ENCODE measurements at places on chromosomes 16 and 17.

DNA sequence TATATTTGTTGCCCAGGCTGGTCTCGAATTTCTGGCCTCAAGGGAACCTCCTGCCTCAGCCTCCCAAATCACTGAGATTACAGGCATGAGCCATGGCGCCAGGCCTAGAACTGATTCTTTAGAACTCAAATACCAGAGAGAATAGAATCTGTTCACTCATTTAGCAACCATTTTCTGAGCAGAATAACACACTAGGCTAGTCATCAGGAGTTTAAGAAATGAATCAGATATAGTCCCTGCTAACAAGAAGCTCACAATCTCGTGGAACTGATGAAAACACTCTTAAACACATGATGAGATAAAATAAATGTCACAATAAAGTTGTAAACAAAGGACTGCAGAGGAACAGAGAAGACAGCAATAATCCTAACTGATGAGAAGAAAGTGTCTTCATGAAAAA is 55.8 kb upstream of the ADCY9 start:
- H3K27me3 ChIP-seq, result no peaks in the 10 kb centered on the region
- no peak for DNase-seq
- no peaks in the 10 kb centered on the region for H3K4me1 ChIP-seq
- no peak overlapping the region for H3K4me3 ChIP-seq

DNA sequence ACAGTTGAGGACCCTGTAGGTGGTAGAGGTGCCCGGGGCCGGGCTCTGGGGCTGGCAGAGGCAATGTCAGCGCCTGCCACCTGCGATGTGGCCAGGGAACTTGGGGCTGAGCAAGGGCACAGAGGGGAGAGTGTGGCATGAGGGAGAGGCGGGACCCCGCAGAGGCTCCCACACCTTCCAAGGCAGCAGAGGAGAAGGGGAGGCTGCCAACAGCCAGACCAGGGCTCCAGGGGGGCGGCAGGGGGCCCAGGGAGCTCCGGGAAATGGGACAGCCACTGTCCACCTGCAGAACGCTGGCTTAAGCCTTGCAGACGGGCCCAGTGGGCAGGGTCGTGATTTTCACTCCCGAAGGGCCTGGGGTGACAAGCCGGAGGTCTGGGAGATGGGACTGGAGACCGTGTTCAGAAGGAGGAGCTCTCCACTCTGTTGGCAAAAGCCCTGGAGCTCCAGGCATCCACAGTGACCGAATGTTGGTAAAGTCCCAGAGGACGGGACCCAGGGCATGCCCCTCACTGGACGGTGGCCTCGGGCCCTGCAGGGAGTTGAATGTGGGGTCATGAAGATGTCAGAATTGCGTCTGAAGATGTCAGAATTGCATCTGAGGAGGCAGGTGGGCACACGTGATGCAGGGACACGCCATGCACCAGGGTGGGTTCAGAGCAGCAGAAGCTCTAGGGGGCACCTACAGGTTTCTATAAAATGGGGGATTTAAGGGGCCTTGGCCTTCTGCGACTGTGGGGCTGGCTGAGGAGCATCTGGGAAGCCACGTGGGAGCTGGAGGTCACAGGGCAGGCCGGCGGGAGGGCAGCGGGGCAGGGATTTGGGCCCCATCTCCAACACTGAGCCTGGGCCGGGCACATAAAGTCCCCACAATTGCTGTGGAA is 18.6 kb downstream of the CD7 start:
- H3K27me3 ChIP-seq, result no peaks in the 10 kb centered on the region
- peak overlapping the region; percentile 85 for H3K4me3 ChIP-seq
- peaks cover 83% of the 10 kb centered on the region for H3K4me1 ChIP-seq
- H3K27ac ChIP-seq, result peak overlapping the region; percentile 100

GRCh38 chr17:41140360-41141131 is at the start of gene KRTAP4-6:
KRTAP4-6 (minus strand) TSS chr17:41140544; CDS start chr17:41140487, 57 bp downstream.
- no peak within 1 kb of the TSS for H3K27ac ChIP-seq
- DNase-seq, result no peak
- no peak within 1 kb of the TSS for H3K4me3 ChIP-seq
- H3K4me1 ChIP-seq, result no peaks in the 10 kb centered on the region
- no peaks in the 10 kb centered on the region for H3K36me3 ChIP-seq

GRCh38 chr16:59193637-59194036 is 459.5 kb upstream of the GOT2 start:
- no peak for DNase-seq
- H3K27me3 ChIP-seq, result no peaks in the 10 kb centered on the region
- H3K36me3 ChIP-seq, result no peaks in the 10 kb centered on the region
- H3K27ac ChIP-seq, result no peak overlapping the region

DNA sequence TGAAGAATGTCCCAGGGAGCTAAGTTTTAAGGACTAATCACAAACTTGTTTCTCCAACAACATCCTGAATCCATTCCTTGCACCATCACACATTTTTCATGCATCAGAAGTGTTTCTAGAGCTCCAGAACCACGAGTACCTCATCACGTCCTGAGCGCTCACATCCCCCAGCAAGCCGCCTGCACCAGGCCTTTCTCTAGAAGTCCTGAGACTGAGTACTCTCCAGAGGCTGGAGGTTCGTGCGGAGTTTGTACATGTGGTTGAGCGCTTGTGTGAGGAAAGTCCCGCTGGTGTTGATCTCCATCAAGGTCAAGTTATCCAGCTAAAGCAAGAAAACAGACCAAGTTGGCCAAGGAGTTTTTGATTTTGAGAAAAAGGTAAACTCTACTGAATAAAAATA is 10.7 kb downstream of the GINS2 start:
- H3K4me1 ChIP-seq, result peaks cover 5% of the 10 kb centered on the region
- no peak overlapping the region for H3K4me3 ChIP-seq
- DNase-seq, result no peak
- no peak overlapping the region for H3K27ac ChIP-seq
- H3K27me3 ChIP-seq, result no peaks in the 10 kb centered on the region
- H3K36me3 ChIP-seq, result peaks cover 2% of the 10 kb centered on the region

GRCh38 chr16:83794860-83795554 is 12.8 kb upstream of the HSBP1 start:
- no peaks in the 10 kb centered on the region for H3K27me3 ChIP-seq
- H3K27ac ChIP-seq, result no peak overlapping the region
- DNase-seq, result no peak
- no peaks in the 10 kb centered on the region for H3K36me3 ChIP-seq
- H3K4me1 ChIP-seq, result no peaks in the 10 kb centered on the region
- H3K4me3 ChIP-seq, result no peak overlapping the region

- no peak overlapping the region for H3K4me3 ChIP-seq
- no peak for DNase-seq
- H3K27me3 ChIP-seq, result peaks cover 19% of the 10 kb centered on the region
- H3K36me3 ChIP-seq, result no peaks in the 10 kb centered on the region
- H3K4me1 ChIP-seq, result peaks cover 3% of the 10 kb centered on the region
- no peak overlapping the region for H3K27ac ChIP-seq
Observed at GRCh38 chr16:57504001-57504400, 17.7 kb upstream of the DOK4 start.

- no peak for DNase-seq
- no peak overlapping the region for H3K27ac ChIP-seq
- H3K4me3 ChIP-seq, result no peak overlapping the region
- H3K36me3 ChIP-seq, result no peaks in the 10 kb centered on the region
Observed at GRCh38 chr16:78982096-78982744, 618.3 kb downstream of the MAF start.

DNA sequence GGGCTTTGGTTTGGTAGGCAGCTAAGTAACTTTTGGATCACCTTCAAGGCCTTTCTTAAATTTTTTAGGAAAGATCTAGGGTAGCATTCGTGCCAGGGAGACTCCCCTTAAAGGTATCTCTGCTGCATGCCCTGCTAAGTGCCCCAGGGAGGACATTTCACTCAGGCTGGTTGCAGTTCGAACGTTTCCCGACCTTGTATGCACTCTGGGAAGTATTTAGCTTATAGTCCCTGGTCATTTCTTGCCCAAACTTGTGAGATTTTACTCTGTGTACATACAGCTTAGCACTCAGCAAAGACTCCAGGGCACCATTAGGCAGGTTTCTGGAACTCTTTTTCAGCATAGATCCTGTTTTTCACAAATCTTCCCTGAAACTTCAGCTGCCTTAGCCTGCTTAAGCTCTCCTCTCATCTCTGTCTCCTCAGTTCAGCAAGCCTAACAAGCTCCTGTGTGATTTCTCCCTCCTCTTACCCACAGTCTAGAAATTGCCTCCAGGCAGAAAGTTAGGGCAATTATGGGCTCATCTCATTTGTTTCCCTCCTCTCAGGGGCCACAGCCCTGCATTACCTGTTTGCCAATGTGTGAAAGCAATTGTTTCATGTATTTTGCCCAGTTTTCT is 84.6 kb downstream of the MRTFB start:
- no peaks in the 10 kb centered on the region for H3K36me3 ChIP-seq
- DNase-seq, result no peak
- no peaks in the 10 kb centered on the region for H3K4me1 ChIP-seq
- H3K27ac ChIP-seq, result no peak overlapping the region
- H3K4me3 ChIP-seq, result no peak overlapping the region

DNA sequence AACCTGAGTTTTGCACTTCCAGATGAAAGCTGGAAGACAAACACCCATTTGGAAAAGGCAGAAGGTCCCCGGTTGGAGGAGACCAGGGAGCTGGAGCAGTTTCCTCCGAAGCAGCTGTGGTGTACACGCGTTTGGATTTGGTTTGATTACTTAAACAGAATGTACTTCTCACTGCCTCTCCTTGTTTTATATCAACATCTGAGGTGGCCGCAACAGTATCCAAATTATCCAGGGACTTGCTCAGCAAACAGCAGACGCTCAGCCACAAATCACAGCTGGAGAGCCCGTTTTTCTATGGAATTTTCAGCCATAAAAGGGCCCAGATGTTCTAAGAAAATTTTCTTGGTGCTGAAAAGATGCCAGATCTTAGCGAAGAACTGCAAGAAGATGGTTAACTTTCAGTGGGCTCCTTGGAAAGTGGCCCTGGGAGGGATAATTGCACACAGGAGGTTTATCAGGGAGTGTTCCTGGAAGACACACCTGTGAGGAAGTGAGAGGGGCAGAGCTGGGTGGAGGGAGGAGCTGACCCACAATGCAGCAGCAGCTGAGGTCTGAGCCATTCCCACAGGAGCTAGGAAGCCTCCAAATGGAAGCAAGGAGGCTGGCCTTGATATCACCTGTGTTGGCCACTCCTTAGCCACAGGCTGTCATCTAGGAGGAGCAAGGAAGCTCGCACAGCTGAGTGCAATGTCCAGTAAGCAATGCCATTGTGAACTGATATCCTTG is 28.9 kb upstream of the CDH5 start:
- no peaks in the 10 kb centered on the region for H3K27me3 ChIP-seq
- no peaks in the 10 kb centered on the region for H3K4me1 ChIP-seq
- no peak overlapping the region for H3K4me3 ChIP-seq
- DNase-seq, result no peak
- H3K27ac ChIP-seq, result no peak overlapping the region
- no peaks in the 10 kb centered on the region for H3K36me3 ChIP-seq

DNA sequence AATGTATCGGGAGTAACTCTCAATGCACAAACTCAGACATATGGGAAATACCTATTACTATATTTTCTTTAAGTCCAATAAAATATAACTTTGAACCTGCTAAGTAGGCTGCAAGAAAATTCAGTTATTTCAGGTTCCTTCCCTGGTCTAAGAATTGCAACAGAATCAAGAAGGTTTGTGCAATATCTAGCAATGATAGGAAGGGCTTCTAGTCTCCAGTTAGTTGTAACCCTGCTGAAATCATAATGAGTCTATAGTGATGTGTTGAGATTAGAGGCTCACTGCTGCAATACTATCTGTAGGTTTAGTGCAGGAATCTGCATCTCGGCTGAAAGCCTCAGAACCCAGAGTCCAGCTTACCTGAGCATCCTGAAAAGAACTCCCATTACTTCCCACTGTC is 110.5 kb downstream of the PMP22 start:
- no peak for DNase-seq
- H3K4me3 ChIP-seq, result no peak overlapping the region
- no peaks in the 10 kb centered on the region for H3K4me1 ChIP-seq
- no peak overlapping the region for H3K27ac ChIP-seq

GRCh38 chr17:945672-946071 is 33.9 kb downstream of the NXN start:
- no peak for DNase-seq
- H3K36me3 ChIP-seq, result no peaks in the 10 kb centered on the region
- no peak overlapping the region for H3K27ac ChIP-seq
- H3K27me3 ChIP-seq, result peaks cover 2% of the 10 kb centered on the region
- no peak overlapping the region for H3K4me3 ChIP-seq

GRCh38 chr17:14308965-14309879 is 8.3 kb downstream of the HS3ST3B1 start:
- H3K36me3 ChIP-seq, result peaks cover 6% of the 10 kb centered on the region
- no peak overlapping the region for H3K27ac ChIP-seq
- H3K4me3 ChIP-seq, result peak overlapping the region; percentile 45
- peaks cover 38% of the 10 kb centered on the region for H3K4me1 ChIP-seq
- H3K27me3 ChIP-seq, result no peaks in the 10 kb centered on the region

DNA sequence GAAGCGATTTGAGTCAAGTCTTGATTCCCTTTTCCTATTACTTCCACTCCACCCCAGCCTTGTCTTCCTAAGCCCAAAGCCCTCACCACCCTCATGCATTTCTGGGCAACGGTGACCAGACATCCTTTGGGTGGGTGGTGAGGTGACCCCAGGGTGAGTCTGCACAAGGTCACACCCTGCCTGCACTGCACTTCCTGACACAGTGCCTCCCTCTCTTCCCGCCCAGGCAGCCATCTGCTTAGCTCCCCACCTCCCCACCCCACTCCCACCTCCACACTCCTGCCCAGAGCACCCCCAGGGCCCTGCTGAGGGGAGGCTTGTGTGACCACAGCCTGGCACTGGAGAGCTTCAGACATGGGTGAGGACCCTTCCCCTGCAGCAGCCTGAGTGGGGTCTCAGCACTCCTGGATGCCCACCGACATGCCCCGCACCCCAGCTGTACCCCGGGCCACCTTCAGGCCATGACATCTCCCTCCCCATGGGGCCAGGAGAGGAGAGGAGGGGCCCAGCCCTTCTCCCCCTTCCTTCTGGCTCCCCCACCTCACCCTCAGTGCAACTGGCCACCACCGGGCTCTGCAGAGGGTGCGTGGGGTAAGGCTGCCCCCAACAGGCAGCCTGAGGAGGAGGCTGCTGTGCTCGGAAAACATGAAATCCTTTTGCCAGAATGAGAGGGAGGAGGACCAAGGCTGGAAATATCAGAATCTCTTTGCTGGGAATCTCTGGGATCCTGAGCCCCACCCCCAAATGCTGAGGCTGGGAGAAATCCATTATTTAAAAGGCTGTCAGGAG is 68.6 kb downstream of the CCT6B start:
- H3K4me1 ChIP-seq, result no peaks in the 10 kb centered on the region
- no peaks in the 10 kb centered on the region for H3K27me3 ChIP-seq
- no peak for DNase-seq

DNA sequence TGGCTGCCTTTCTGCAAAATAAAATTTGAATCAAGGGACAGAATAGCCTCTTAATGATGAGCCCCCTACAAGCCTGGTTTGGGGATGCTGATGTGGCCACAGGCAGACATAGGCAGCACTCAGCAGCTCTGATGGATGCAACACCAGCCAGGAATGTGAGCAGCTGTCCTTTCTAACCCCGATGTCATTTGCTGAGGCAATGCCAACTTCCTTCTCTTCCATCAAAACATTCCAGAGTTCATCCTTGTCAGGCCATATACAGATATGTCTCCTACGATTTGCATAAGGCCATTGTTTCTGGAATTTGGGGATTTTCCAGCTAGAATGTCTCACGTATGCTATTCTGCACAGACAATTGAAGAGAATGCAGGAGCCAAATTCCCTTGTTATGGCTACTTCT is 52.1 kb upstream of the MYOCD start:
- H3K4me3 ChIP-seq, result no peak overlapping the region
- no peak overlapping the region for H3K27ac ChIP-seq
- no peaks in the 10 kb centered on the region for H3K36me3 ChIP-seq
- no peaks in the 10 kb centered on the region for H3K4me1 ChIP-seq
- no peaks in the 10 kb centered on the region for H3K27me3 ChIP-seq
- no peak for DNase-seq

All from T-cell (primary cell).